EH (cell line): ENCODE measurements at places on chromosomes 12 and 14.
A peak's percentile ranks its signal among the peaks of the same experiment; 100 is the strongest.

GRCh38 chr12:59044791-59045190, 124.5 kb upstream of the LRIG3 start:
- no peak for DNase-seq

DNA sequence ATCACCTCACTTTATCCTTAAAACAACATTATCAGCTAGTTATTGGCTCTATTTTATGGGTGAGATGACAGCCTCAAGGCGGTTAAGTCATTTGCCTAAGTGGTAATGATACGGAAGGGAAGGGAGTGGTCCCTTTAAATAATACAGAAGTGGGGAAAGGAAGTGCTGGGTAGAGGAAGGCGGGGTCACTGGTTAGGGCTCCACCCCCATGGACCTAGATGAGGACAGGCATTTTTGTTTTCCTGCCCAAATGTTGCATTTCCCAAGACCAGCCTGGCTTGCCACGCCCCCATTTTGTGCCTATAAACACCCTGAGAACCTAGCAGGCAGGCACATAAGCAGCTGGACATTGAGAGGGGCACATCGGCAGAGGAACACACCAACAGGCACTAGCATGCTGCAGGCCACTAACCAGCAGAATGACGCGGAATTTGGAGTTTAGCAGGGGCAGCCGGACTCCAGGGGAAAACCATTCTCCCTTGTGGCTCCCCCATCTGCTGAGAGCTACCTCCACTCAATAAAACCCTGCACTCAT, 100.9 kb downstream of the EPS8 start:
- DNase-seq = peak; percentile 26

DNA sequence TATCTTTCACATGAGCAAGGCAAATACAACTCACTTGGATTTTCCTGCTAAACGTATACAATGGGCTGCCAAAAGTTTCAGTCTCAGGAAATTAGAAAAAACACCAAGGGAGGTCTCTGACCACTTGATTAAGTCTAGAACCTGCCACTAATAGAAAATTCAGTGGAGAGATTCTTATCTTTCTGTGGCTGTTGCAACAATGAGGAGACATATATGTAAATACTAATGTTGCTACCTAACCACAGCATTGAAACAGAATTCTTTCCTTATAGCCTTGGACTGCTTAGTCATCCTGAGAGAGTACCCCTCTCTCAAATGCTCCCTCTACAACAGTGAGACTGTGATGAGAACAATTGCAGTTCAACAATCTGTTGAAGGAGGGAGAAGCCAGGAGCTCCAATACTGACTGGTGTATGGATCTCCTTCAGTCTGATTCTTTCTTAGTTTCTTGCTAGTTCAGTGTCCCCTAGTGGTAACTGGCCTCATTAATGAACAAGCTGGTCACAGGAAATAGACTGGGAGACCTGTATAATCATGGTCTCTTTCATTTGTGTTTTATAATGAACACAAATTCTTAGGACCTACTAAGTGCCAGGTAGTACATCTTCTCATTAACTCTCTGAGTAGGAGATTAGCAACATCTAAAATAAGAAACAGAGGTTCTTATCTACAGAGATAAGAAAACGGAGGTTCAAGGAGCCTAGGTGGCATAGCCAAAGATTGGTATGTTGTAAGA, 164.5 kb downstream of the SLC38A4 start:
- DNase-seq = peak; percentile 87

- DNase-seq = no peak
Measured at GRCh38 chr12:38110026-38110699, 206.4 kb upstream of the ALG10B start.

DNA sequence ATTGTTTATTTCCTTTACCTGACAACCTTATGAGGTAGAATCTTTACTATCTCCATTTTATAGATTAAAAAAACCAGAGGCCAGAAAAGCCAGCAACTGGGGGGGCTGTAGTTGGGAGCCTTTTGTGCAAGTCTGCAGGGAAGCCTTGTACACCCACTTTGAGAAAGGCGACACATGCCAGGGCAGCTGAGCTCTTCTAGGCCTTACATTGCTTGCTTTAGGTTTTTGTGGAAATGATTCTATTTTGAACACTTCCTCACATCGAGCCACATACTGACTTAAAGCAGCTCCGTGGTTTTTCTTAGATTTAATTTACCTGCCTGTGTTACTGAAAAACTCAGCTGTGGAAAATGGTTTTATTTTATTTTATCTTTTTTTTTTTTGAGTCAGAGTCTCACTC, 34.6 kb downstream of the EP400 start:
- no peak for DNase-seq

DNA sequence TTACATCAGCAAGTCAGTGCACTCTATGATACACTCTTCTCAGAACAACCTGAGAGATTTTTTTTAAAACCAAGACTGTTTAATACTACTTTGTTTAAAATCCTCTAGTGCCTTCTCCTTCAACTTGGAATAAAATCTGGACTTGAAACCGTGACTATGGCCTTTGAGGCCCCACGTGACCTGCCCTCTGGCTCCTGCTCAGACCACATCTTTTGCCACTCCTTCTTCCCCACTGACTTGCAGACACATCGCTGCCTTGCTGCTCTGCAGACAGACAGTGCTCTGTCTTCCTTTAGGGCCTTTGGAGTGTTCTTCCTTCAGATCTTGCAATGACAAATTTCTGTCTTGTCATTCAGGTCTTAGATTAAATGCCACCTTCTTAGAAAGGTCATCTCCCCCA, 48.5 kb downstream of the TTC8 start:
- DNase-seq = no peak

- peak; percentile 67 for DNase-seq
Measured at GRCh38 chr14:25049568-25050268, at the start of gene STXBP6. TSS of gene STXBP6 (minus strand) at chr14:25050147. CDS start at chr14:24974818, 75,329 bp downstream.

- no peak for DNase-seq
Measured at GRCh38 chr12:22312336-22312735, 22.2 kb downstream of the ST8SIA1 start.

DNA sequence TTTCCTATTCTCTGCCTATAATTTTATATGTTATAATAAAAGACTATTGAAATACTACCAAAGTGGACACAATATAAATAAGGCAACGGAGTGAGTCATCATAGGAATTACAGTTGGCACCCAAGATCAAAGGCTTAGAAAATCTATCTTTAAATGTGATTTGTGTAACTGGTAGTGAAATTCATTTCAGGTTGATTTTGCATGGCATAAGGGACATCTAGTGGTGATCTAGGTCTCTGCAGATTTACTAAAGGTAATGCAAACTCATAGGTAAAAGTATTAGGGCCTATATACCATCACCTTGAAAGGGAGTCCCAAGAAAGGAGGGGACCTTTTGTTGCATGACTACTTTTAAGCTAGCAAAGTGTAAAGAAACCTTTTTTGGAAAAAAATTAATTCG, 527.2 kb downstream of the NRXN3 start:
- DNase-seq = peak; percentile 44

- DNase-seq = peak; percentile 4
Measured at GRCh38 chr14:31300296-31300695, 92.7 kb upstream of the HECTD1 start.

GRCh38 chr12:115404761-115405470, 720.9 kb upstream of the TBX3 start:
- peak; percentile 96 for DNase-seq

GRCh38 chr14:103100281-103101121, 6.0 kb downstream of the EXOC3L4 start:
- no peak for DNase-seq

DNA sequence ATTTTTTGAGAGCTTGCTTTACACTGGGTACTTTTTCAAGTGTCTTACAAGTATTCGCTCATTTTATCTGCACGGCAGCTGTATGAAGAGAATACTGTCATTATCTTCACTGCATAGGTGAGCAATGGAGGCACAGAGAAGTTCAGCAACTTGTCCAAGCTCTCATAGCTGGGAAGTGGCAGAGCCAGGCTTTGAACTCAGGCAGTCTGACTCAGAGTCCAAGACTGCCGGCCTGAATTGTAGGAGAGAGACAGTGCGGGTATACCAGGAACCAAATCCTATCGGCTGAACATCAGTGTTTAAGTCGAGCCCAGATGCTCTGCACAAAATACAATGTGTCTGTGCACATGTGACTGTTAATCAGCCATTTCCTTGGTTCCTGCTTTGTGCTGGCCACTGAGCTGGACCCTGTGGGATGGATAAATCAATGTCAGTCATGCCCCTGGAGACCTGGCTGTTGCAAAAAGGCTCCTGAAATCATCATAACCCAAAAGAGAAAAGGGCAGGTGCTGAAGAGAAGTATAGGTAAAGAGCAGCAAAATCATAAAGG, 474.6 kb downstream of the DPF3 start:
- DNase-seq = no peak

DNA sequence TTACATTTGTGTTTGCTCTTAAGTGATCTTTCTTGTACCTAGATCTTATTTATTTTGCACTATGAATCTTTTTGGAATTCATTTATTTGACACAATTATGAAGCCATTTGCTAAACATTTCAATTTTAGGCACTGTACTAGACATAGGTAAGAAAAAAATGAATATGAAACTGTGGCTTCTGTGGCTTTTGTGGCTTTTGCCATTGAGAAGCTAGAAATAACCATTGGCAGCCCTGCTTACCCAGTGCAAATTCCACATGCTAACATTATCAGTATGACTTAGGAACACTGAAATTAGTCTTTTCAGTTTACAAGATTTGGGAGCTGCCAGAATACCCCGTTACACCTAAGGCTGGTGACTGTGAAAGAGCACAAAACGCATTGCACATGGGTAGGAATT, 60.1 kb downstream of the FSCB start:
- no peak for DNase-seq

GRCh38 chr12:52692254-52692653, 11.1 kb downstream of the KRT77 start:
- no peak for DNase-seq

DNA sequence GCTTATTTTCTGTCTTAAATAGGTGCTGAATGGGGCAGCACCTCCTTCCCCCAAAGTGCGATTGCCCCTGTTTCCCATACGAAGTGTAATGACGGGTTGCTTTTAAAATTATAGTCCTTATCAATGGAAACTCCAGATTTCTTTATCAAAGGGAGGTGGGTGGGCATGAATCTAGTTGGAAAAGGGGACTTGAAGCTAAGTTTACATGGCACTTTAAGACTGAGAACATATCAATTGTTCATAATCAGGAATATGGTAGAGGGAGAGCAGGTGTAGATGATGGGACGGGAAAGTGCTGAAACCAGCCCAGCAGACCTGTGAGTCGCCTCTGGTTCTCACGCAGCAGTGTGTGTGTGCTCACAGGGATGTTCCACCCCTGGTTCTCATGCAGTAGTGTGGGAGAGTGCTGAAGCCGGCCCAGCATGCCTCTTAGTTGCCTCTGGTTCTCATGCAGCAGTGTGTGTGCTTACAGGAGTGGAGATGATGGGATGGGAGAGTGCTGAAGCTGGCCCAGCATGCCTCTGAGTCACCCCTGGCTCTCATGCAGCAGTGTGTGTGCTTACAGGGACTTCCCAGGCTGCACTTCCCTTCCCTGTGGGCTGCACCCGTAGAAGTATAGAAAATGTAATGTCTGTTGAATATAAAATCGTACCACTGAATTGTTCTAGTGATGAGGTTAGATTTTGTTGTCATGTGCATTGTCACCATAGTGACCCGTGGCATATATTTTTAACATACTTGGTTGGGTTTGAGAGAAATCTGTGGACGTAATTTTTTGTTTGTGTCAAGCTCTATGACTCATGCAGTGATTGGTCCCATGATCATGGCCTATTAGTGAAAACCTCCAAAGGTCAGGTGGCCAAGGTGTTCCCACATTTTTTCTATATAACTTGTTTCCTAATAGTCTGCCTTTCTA, 51.6 kb downstream of the GPATCH2L start:
- peak; percentile 90 for DNase-seq

DNA sequence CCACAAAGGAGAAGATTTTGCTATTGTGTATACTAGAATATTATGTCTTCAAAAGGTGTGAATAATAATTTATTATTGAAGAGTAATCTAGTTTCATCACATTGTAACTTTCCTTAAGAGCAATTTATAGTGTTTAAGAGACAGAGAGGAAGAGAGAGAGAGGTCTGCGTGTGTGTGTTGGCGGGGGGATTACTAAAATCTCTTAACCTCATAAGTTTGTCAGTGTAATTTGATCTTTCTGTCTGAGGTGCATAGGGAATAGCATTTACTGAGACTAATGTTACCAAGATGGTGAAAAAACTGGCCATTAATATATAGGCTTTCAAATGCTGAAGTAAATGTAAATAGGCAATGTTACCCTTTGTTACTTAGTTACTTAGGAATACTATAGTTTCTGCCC, 48.2 kb upstream of the BTG1 start:
- no peak for DNase-seq

DNA sequence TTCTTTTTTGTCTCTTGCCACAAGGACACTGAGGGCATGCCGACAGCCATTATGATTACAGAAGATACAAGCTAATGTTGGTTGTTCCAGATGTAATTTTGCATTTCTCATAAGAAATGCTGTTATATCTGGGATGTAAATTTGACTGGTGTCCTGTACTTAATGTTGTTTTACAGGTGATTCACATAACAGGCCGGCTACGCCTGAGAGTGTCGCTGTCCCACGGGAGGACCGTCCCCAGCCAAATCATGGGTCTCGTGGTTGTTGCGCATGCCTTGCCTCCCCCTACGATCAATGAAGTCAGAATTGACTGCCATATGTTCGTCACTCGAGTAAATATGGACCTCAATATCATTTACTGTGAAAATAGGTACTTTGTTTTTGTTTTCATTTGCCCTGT, 176.7 kb downstream of the EGLN3 start:
- no peak for DNase-seq

DNA sequence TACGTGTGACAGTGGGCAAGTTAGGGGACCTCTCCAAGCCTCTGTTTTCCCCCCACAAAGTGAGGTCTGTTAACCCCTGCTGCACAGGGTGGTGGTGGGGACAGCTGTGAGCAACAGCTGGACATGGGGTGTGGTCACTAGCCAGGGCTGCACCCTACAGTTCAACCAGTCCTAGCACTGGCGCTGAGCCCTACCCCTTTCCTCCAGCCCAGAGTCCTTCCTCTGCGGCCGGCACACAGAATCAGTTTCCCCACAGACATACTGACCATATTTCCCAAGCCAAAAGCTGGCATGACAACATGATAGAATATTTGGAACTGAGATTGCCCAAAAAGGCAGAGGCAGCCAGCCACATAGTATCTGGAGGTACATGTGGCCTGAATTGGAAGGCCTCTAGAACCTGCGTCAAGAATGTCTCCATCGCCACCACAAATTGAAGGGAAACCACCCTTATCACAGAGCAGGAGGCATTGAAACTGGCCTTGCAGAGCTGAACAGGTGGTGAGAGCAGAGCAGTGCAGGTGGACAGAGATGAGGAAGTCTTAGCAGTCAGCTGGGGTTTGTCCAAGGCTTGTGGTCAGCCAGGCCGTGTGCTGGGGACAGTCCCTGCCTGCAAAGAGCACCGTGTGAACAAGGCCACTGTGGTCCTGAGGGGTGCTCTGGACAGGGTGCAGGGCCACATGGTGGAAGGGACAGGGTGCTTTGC, 21.2 kb downstream of the DEGS2 start:
- DNase-seq = no peak

GRCh38 chr14:89185919-89186855, 230.8 kb downstream of the FOXN3 start:
- peak; percentile 80 for DNase-seq

DNA sequence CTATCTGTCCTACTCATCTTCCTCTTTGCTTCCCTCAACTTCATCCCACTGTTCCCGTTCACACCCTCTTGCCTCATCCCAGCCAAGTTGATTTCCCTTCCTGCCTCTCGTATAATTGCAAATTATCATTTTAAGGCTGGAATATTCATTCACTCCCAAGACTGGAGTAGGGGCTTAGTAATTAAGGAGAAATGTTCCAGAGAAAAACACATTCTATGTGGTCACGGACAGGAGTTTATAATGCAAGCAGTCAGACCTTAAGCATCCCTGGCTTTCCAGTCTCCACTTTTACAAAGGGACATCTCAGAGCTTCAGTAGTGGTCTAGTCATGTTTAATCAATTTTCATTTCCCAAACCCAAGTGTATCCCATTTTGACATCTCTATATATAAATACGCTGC, 54.9 kb downstream of the TMEM132D start:
- no peak for DNase-seq
